ENCODE measurements at places on chromosomes 3 and 15. TPM values are rescaled to one million over a fixed set of nuclear protein-coding genes. Genes with fewer than 3 reads are reported as not detected.

DNA sequence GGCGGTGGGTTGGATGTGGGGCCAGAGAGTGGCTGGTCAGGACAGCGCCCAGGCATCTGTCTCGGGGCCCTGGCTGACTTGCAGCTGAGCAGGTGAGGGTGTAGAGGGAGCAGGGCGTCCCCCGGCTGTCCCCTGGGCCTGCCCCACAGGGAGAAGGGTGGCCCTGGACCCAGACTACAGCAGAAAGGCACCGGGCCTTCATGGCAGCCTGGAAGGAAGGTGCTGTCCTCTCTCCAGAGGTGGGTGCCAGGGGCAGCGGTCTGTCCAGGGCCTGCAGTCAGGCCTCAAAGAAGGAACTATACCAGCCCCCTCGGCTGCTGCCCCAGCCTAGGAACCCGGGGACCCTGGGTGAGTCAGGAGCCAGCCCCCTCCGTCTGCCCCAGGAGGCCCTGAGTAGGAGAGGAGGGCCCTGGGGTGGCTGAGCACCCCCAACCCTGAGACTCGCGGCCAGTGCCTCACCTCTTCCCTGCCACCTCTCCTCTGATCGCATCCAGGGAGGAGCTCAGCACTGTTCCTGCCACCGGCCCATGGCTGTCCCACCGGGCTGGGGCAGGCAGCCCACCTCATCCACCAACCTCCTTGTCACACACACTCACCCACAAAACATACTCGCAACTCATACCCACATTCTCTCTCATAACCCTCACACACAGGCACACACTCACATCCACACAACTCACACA lies 133.5 kb downstream of the FBLN2 start:
- no peak for DNase-seq

DNA sequence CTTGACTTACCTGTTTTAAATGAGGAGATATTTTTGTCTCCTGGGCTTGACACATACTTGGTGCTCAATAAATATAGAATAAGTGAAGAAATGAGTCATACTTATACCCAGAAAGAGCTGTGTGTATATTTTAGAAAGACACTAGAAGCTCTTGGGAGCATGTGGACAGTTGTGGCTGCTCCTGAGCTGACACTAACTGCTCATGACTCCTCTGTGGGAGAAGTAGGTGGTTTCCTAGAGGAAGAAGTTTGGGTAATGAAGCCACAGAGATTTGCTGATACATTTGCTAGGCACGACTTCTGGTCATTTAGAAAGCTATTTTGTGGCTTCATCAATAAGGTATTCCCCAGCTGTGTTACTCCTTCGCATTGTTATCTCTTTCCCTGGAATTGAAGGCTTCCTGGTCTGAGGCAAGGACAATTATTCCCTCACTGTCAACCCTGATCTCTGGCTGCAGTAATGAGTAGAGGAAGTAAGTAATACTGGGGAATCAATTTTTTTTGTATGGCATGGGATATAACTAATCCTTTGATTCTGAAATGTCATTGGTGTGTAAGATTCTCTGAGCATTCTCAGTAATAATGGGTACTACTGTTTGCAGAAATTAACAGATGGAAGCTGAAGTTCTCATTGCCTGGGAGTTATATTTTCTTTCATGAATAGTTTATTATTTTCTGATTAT lies 79.6 kb upstream of the DCBLD2 start:
- no peak for DNase-seq

DNA sequence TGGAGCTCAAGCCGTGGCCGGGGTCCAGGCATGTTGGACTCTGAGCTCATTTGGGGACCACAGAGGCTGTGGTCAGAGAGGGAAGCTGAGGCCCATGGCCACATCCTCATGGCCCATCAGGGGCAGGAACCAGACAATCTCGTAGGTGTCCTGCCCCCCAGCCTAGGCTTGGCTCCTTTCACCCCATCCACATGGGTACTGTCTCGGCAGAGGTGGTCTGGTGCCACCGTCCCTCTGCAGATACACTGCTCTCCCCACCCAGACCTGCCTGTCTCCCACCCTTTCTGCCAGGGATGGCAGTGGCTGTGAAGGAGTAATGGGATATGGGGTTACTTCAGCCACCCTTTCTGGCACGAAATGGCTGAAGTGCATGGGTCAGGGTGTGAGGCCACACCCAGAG lies 7.9 kb downstream of the PRSS50 start:
- DNase-seq = no peak

DNA sequence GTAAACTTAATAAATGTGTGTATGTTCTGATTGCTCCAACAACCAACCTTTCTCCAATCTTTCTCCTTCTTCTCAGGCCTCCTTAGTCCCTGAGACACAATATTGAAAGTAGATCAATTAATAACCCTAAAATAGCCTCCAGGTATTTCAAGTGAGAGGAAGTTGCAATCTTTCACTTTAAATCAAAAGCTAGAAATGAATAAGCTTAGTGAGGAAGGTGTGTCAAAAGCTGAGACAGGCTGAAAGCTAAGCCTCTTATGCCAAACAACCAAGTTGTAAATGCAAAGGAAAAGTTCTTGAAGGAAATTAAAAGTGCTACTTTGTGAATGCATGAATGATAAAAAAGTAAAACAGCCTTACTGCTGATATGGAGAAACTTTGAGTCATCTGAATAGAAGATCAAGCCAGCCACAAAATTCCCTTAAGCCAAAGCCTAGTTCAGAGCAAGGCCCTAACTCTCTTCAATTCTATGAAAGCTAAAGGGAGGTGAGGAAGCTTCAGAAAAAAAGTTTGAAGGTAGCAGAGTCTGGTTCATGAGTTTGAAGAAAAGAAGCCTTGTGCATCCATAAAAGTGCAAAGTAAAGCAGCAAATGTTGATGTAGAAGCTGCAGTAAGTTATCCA lies 38.6 kb downstream of the CCDC80 start:
- DNase-seq = no peak

DNA sequence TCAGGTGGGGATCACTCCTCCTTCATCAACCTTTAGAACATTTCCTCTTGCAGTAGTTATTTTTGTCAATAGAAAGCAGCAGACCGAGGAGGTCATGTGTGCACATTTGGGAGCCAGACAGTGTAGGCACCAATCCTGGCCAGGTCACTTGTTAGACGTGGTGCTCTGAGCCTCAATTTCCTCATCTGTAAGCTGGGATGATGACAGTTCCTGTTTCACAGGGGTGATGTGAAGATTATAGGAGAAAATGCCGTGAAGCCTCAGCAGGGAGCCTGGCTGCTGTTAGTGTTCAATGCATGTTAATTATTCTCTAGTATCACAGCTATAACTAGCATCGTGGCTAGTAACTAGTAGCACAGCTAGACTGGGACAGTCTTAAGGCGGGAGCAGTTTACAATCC lies 64.7 kb downstream of the ATP2B2 start:
- no peak for DNase-seq

SLC9C1 gene
- total RNA-seq = 0.32 TPM
